ENCODE measurements at places on chromosomes 3 and 15.

DNA sequence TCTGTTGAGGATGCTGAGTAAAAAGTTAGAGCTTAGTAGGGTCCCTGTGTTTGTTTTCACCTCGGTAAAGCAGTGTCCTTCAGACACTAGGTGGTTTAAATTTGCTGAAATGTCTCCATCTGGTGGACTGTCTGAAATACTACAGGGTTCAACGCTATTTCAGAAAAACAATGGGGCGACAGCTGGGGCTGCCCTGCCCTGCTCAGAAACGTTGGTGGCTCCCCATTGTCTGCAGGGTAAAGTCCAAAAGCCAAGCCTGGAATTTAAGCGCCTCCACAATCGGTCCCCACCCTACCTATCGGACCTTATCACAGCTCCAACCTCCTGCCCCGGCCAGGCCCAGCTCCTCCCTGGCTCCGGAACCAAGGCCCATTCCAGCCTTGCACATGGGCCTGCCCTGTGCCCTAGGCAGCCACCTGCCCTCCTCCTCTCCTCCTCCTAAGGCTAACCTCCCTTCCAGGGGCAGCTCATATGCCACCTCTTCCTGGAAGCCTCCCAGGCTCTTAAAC is 4.3 kb upstream of the TSEN2 start:
- DNase-seq = no peak

DNA sequence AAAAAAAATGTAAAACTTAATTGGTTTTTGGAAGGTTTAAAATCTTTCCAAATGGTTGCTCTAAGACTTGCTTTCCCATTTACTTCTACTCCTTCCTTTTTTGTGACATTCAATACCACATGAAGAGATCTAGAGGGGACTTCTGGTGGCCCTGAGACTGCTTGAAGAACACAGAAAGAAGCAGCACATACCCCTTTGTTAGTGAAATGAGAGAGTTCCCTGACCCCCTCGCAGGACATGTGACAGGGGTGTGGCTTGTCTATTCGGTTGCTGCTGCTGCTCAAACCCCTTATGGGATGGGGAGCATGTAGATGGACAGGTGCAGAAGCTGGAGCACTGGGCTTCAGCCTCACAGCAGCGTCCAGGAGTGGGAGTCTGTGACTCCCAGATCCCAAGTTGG is 71.0 kb downstream of the ZMAT3 start:
- DNase-seq = no peak

- no peak for DNase-seq
Observed at GRCh38 chr3:71031914-71032521, 551.5 kb downstream of the FOXP1 start.

DNA sequence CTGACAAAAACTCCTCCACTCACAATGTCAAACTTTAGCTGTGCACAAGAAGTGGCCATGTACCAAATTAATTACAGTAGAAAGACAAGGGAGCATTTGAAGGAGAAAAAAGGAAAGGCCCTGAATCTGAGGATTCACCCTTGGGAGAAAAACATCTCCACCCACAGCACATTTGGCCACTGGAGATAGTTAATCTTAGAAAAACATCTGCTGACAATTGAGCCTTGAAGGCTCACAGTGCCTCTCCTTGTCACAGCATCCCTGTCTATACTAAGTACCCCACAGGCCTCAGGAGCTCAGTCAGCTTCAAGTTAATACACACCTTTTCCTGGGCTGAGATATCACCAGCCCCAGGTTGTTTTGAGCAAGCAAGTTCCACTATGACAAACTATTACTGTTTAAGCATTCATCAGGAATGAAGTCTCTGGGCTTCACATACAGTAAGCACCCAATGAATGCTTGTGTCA is 78.1 kb upstream of the SETMAR start:
- no peak for DNase-seq

DNA sequence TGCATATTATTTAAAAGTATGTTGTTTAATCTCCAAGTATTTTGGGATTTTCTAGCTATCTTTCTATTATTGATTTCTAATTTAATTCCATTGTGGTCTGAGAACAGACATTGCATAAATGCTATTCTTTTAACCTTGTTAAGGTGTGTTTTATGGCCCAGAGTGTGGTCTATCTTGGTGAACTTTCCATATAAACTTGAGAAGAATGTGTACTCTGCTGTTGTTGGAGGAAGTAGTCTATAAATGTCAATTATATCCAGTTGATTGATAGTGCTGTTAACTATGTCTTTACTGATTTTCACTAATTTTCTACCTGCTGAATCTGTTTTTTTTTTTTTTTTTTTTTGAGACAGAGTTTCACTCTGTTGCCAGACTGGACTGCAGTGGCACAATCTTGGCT is 180.9 kb downstream of the ZNF621 start:
- DNase-seq = no peak

DNA sequence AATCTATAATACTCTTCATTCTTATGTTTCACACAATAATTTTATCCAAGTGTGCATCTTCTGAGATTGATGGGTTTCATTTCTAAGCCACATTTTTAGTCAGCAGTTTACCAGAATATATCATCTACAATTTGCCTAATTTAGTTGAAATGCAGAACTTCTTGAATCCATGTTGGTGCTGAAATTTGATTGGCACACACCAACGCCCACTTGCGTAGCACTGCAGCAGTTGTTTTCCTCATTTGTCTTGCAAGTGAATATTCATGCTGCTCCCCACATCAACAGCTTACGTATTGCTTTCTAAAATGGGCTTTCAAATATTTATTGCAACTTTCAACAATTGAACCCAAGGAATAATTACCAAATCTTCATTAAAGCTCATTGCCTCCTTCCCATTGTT is 87.8 kb upstream of the CTDSPL start:
- no peak for DNase-seq

All from right renal cortex interstitium (tissue), 3 donors.